ENCODE measurements at places on chromosomes 16 and 17.

- DNase-seq = no peak
Observed at GRCh38 chr16:82331974-82332750, 162.1 kb upstream of the MPHOSPH6 start.

DNA sequence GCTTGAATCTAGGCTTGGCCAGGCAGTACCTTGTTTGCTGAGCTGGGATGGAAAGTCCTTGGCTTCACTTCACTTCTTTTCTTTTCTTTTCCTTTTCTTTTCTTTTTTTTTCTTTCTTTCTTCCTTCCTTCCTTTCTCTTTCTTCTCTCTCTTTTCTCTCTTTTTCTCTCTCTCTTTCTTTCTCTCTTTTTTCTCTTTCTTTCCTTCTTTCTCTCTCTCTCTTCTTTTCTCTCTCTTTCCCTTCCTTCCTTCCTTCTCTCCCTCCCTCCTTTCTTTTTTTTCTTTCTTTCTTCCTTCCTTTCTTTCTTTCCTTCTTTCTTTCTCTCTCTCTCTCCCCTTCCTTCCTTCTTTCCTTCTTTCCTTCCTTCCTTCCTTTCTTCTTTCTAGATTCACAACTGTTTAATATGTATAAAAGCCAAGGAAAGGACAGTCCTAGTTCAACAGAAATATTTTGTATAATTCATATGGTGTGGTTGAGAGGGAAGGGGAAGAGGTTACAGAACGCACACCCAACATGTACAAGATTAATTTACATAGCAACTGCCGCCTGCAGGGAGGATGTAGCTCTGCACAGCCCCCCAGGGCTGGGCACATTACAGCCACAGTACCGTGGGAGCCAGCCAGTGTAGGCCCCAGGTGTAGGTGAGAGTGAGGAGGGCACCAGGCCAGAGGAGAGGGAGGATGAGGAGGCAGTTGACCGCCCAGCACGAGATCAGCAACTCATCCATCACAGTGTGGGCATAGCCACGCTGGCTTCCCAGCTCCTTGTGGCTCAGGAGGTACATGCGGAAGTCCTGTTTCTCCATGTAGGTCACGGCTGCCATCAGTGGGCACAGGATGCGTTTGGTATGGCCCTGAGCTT is 9.7 kb upstream of the ITGB3 start:
- no peak for DNase-seq

- DNase-seq = no peak
Observed at GRCh38 chr16:1221628-1222552, 3.2 kb downstream of the TPSG1 start.

GRCh38 chr16:9077091-9077809 is 14.2 kb upstream of the HAPSTR1 start:
- DNase-seq = no peak

GRCh38 chr17:8887834-8888703 is 20.6 kb upstream of the PIK3R6 start:
- DNase-seq = no peak

- DNase-seq = no peak
Observed at GRCh38 chr17:44022246-44022645, 7.5 kb upstream of the TMEM101 start.

GRCh38 chr17:298791-299450 is 53.7 kb downstream of the RPH3AL start:
- DNase-seq = no peak

DNA sequence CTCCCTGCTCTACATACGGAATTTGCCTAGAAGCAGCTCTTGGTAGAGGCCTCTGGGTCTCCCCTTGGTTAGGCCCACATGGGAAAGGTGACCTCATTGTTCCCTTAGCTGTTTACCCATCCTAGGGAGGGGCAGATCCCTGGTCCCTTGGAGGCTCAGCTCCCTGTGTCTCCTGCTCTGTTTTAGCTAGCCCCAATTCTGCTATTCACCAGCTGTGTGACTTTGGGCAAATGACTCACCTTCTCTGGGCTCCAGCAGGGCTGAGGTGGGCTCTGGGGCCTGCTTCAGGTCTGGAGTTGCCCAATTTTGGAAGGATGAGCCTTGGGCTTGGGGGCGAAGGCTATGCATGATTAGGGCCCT is 3.9 kb downstream of the ABCC3 start:
- no peak for DNase-seq

DNA sequence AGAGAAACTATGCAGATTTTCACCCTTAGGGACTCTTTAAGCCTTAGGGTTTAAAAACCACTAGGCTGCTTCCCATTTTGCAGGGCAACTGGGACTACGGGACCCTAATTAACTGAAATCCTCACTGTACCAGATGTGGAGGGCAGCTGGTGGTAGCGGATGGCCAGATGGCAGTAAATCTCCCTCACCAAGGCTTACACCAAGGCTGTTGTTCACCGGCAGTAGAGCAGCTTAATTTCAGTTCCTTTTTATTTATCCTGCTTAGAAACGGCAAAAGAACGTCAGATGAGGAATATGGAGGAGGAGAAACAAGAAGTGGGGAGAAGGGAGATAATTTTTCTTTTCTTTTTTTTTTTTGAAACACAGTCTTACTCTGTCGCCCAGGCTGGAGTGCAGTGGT is 6.5 kb downstream of the ABHD15 start:
- no peak for DNase-seq

GRCh38 chr16:57873218-57873617 is 70.9 kb upstream of the KIFC3 start:
- DNase-seq = no peak

Measured in C1 segment of cervical spinal cord (tissue), 14 donors.